GM06990 (cell line): ENCODE measurements at places on chromosomes 7 and 10.

DNA sequence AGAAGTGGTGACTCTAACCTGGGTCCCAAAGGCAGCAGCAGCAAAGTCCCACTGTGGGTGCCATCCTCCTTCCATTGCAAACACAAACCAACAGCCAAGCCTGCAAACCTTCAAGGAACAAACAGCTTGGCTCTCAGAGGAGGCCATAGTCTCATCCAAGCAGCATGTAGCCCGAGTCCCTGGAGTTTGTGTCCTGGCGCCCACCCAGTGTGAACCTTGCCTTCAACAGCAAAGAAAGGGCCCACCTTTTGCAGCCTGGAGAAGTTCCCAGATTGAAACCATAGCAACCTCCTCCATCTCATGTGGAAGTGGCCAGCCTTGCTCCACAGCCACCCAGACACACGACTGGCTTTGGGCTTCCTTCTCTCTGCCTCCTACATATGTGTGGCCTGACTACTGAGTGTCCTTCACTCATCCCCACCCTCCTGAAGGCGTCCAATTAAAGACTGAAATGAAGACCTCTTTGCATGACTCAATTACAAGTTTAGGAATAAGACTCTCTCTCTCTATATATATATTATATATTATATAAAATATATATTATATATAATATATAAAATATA, 106.1 kb downstream of the C10orf90 start:
- no peak for DNase-seq

DNA sequence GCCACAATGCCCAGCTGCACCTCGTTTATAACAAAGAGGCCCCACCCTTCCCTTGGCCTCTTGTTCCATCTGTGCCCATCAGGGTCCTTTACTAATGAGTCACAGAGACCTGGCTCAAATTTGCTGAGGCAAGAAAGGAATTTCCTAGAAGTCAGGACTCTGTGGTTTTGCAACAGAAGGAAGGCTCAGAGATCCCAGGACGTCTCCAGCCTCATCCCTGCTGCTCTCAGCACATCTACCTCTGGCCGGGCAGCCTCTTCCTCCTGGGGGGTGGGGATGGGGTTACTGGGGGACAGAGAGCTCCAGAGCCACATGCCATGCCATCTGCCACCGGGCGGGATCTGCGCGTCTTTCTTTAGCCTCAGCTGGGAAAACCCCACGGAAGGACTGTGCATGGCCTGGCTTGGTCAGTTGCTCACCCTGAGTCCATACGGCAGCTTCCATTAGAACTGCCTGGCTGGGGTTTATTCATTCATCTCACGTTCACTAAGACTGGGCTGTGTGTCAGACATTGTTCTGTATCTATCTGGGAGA, 41.9 kb upstream of the PSMG3 start:
- no peak for DNase-seq

DNA sequence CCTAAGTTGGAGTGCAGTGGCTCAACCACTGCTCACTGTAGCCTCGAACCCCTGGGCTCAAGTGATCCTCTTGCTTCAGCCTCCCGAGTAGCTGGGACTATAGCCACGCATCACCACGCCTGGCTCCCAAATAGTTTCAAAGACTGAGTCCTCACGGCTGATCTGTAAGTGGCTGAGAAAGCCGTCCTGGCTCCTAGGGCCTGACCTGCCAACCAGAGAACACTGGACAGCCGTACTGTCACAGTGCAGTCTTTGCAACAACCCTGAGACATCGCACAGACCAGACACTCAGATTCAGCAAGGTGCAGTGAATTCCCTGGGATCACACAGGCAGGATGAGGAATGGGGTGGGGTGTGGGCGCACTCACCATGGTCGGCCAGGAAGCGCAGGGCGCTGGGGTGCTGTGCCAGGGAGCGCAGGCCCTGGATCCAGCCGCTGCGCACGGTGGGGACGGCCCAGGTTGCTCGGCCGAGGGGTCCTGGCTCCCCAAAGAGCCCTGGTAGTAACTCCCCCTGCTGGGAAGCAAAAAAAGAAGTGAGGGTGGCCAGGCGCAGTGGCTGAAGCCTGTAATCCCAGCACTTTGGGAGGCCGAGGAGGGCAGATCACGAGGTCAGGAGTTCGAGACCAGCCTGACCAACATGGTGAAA, 10.7 kb downstream of the BRAT1 start:
- DNase-seq: no peak

- no peak for DNase-seq
Observed at GRCh38 chr10:112852306-112852705, 97.7 kb upstream of the TCF7L2 start.

DNA sequence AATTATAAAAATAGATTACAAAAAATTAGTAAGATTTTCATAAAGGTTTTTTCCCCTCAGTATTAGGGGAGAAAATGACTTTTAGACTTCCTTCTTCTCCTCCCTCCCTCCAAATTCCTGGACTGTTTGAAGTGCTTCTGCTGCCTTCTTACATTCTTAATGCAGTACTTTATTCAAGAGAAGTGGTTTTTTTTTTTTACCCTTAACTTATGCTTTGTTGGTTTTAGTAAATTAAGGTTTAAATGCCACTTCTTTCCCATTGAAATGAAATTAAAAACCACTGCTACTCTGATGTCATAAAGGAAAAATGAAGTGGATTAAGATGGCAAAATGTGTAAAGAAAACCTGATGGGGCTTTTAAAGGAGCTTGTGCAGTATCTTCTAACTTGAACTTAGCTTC, 140.7 kb downstream of the VTI1A start:
- DNase-seq: no peak

GRCh38 chr7:26440233-26441001, 148.8 kb downstream of the SNX10 start:
- DNase-seq: no peak

DNA sequence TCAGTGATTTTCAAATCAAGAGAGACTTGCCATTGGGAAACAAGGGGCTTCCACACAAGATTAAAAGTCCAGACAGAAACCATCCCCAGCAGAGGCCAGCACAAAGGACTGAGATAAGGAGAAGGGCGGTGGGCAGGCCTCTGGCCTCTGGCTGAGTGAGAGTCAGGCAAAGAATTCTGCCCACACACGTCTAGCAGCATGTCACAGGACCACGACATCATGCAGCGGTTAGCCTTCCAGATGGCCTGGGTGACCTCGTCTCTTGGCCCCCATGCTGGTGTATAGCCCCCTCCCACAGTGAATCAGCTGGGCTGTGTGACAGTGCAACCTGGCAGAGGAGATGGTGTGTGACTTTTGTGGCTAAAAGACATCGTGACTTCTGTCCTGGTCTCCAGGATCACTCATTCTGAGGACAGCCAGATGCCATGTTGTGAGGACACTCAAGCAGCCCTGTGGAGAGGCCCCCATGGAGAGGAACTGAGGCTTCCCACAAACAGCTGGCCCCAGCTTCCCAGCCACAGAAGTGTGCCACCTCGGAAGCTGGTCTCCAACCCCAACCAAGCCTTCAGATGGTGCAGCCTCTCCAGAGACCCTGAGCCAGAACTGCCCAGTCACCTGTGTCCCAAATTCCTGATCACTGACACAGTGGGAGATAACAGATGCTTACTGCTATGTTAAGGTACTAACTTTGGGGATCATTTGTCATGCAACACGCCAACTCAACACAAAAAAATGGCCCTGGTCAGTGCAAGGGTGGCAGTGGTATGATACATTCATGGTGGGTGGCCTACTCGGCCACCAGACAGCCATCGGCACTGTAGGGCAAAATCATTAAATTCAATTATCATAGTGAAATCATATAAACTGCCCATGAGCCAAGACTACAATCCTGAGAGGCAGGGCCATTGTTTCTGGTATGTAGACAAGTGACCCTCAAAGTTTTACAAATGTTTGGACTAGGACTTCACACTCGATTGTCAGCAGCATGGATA, 73.2 kb downstream of the TNS3 start:
- no peak for DNase-seq

DNA sequence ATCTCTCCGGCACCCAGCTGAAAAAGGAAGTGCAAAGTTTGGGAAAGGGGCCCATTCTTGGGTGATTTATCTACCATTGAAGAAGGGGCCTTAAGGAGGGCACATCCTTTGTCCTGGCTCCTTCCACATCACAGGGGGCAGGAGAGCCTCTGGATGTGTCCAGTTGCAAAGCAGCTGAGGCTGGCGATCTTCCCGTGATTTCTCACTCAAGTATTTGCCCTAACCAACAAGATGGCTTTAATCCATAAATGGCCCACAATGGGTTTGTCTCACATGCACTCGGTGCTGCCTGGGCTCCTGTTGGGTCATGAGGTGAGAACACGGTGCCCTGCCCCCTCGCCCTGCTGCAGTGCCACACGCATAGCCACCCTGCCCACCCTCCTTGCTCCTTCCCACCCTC, 14.2 kb upstream of the FRMPD2 start:
- DNase-seq: no peak

DNA sequence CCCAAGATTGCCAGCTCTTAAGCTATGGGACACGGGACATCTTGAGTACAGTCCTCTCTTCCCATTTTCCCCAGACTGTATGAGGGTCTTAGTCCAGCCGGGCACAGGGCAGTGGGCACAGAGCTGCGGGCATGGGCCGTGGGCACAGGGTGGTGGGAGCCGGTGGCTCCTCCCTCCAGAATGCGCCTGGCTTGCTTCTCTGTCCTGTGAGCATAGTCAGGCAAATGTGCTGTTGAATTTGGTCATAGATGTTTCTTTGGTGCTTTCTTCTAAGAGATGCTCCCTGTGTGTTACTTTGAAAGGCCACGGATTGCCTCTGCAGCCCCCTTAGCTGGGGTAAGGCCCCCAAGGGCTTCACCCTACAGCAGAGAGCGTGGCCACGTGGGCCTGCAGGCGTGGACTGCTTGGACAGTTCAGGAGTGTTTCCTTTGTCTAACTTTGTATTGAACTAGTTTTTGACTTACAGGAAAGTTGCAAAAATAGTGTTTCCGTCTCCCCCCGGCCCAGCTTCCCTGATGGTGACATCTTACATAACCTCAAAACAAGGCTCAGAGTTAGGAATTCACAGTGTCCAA, 24.7 kb downstream of the LRRC27 start:
- DNase-seq: no peak
